ENCODE measurements at places on chromosomes 2 and 18.

GRCh38 chr2:174787487-174788205, 23.4 kb upstream of the CHRNA1 start:
- DNase-seq: no peak

DNA sequence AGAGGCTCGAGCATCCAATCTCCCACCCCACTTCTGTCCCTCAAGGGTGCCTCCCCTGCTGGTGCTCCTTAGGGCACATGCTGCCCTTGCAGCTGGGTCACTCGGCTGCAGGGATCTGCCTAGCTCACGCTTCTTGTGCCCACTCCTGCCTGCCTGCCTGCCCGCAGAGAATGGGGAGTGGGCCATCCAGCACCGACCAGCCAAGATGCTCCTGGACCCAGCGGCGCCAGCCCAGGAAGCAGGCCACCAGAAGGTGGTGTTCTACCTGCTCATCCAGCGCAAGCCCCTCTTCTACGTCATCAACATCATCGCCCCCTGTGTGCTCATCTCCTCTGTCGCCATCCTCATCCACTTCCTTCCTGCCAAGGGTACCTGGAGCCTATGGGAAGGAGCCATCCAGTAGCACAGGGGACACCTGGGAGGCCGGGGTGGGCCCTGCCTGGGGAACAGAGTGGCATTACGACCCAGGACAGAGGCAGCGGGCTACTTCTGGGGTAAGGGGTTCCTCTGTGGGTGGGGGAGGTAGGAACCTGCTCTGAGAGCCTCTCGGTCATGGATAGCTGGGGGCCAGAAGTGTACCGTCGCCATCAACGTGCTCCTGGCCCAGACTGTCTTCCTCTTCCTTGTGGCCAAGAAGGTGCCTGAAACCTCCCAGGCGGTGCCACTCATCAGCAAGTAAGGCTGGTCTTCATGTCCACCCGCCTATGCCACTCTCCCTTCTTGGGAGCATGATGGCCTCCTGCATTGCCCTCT, 3.4 kb downstream of the CHRNG start:
- DNase-seq: no peak

- no peak for DNase-seq
These were observed 3.1 kb downstream of the DCC start for GRCh38 chr18:52343138-52343537.

DNA sequence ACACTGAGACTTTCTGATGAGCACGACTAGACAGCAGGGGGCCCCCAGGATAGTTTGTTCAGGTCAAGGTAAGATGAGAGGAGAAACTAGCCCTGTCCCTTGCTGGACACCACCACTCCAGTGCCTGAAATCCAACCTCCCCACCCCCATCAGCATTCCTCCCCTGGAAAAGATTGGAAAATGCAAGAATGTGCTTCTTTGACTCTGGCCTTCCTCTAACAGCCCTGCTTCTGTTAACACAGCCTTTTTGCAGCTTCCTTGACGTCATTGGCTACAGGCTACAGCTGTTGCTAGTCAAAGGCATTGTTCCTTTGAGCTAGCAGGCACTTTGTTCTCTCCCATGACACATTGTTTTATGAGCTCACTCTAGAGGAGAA, 20.1 kb upstream of the LTBP1 start:
- no peak for DNase-seq

- no peak for DNase-seq
These were observed 37.7 kb downstream of the ZNF521 start for GRCh38 chr18:25314151-25314837.
